ENCODE measurements at places on chromosomes 7 and 10.

DNA sequence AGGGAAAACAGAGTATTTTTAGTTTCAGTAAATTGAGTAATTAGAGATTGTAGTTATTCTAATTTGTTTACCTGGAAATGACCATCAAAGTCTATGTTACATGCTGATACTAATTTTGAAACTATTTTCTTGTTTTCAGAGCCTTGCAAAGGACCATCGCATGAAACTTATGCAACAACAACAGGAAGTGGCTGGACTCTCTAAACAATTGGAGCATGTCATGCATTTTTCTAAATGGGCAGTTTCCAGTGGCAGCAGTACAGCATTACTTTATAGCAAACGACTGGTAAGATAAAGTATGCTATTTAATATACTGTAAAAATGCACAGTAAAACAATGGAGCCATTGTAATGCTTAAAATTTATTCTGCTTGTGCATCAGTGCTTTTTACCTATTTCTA, 78.5 kb downstream of the TRIM24 start:
- DNase-seq, result no peak

GRCh38 chr7:16740996-16741395, 12.6 kb upstream of the TSPAN13 start:
- DNase-seq, result no peak

GRCh38 chr7:44269417-44269816, 56.0 kb downstream of the CAMK2B start:
- no peak for DNase-seq

DNA sequence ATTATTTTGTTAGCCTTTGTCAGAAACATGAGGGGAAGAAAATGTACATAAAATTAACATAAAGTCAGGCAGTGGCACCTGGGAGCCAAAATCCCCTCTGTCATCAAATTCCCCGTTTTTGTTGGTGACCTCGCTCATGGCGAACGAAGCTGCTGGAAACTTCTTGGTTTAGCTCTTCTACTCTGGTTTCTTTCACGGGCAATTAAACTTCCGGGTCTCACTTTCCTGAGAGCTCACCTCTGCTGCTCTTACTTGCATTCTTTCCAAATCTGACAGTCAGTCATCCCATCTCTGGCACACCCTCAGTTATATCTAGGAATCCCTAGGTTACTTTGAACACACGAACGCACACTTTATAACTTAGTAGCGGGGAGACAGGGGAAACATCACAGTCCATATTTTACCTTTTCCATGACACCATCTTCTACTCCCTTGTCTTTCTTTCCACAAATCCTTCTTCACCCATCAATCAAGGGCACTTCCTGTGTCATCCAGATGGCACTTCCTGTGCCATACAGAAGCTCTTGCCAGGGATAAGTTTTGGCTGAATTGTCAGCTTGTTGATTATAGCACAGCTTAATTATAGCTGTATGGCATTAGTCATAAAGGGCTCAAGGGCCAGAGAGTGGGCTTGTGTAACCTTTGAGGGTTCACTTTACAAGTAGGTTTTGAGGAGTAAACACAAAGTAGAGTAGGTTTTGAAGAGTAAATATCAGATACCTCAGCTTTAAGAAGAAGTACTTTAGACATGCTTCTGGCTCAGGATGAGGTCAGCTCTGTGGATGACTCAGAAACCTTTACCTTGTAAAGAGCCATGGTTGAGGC, 105.1 kb downstream of the GATA3 start:
- DNase-seq, result no peak

DNA sequence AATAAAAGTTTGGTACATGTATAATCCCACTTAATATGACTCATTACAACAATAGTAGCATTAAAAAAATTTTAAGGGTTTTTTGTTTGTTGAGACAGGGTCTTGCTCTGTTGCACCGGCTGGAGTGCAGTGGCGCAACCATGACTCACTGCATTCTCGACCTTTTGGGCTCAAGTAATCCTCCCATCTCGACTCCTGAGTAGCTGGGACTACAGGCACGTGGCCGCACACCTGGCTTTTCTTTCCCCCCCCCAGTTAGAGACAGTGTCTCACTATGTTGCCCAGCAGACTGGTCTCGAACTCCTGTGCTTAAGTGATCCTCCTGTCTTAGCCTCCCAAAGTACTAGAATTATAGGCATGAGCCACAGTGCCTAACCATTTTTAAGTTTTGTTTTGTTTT, 40.7 kb downstream of the KMT2C start:
- no peak for DNase-seq

DNA sequence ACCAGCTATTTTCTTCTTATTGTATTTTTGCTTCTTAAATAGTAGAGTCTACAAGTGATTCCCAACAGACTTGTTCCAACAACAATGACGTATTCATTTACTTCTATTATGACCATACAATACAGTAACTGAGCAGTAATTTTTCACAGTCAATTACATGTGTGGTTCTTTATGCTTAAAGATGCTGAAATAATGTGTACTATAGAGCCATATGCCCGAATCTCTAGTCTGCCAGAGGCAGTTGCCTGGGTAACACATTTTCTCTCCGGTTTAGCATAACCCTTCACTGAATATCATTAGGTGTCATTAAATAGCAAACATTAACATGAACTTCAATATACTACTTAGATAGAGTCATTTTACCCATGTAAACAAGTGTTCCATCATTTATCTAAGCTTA, 75.0 kb downstream of the SLC25A13 start:
- no peak for DNase-seq

GRCh38 chr7:40000734-40001315, 50.8 kb downstream of the CDK13 start:
- DNase-seq, result no peak

GRCh38 chr10:14569274-14570060, 205.2 kb downstream of the FAM107B start:
- DNase-seq, result no peak

GRCh38 chr10:60810437-60811182, 32.3 kb downstream of the CDK1 start:
- DNase-seq, result no peak

DNA sequence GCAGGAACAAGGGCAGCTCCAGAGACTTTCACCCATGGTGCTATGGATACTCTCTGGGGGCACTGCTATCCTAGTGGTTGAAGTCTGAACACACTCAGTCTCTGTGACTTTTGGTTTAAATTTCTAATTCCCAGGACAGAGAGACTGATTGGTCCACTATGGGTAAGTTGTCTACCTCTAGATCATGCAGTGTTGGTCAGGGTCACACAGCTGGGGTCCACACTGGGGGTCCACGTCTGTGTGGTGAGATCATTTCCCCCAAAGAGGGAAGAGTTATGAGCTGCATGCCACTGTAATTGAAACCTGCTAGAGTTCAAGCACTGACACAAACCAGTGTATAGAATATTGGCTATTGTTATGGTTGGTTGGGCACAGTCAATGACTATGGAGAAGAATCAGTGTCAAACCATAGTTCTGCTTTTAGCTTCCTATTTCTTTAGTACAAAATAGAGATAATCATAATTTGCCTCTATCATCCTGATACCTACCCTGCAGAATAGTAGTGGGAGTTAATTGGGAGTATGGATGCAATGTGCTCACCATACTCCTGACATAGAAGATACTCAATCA, 101.6 kb downstream of the PRTFDC1 start:
- no peak for DNase-seq

- DNase-seq, result no peak
Observed at GRCh38 chr7:55570939-55571338, 1.4 kb downstream of the VOPP1 start.

GRCh38 chr7:130490311-130490791, 1.5 kb upstream of the MEST start:
- no peak for DNase-seq

DNA sequence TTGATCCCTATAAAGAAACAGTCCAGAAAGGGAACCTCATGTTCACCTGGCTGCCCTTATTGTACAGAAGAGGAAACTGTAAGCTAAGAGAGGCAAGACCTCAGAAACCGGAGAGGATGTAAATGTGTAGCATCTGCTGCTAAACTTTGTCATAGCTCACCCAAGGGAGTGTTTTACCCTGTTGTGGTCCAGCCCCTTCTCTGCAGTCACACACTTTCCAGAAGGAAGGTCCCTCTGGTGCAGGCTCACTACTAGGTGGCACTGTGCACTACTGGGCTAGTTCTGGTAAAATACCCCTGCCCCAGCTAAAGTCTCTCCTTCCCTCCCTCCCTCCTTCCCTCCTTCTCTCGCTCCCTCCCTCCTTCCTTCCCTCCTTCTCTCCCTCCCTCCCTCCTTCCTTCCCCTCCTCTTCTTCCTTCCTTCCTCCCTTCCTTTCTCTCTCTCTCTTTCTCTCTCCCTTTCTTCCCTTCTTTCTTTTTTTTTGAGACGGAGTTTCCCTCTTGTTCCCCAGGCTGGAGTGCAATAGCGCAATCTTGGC, 42.5 kb upstream of the LCOR start:
- DNase-seq, result no peak

DNA sequence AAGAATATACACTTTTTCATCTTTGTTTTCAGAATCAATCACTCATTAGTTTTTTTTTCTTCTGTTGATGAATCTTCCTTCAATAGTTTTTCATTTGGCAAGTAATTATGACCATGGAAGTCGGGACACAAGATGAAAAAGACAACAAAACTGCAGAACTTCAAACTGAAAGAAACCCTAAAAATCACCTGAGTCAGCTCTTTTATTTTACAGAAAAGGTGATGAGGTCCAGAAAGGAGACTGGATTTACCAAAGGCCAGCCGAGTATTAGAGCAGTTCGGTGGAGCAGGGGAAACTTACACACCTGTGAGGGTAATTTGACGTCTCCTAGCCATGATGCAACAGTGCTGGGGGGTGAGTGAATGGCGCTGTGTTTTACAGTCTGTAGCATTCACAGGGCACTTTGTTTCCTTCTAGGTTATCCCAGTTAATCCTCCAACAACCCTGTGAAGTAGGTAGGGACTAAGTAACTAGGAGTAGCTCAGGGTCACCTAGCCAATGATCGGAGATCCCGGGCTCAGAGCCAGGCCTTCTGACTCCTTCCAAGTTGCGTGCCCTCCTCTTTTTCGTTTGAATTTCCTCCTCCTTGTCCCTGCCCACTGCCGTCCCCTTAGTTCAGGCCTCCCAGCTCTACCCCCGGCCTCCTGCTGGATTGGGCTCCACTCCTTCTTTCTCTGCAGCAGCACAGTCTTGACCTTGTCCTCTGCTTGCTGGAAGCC, 14.0 kb downstream of the RBM20 start:
- DNase-seq, result no peak

DNA sequence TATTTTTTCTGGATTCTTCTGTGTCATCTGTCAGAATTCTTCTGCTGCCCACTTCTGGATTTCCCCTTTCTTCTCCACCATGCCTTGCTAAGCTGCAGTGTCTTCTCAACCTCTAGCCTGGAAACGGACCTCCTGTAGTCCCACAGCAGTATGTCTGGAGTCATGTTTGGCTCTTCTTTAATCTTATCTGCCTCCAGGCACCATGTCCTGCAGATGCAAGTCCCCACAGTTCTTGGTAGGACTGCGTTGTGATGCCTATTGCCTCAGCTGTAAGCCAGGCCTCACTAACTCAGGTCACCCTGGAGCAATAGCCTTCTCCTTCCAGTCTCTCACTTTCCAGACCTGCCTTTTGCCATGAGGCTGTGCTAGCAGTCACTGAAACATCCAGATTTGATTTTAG, 268.3 kb downstream of the POM121L12 start:
- no peak for DNase-seq

GRCh38 chr10:77768039-77768438, 130.4 kb upstream of the KCNMA1 start:
- no peak for DNase-seq

DNA sequence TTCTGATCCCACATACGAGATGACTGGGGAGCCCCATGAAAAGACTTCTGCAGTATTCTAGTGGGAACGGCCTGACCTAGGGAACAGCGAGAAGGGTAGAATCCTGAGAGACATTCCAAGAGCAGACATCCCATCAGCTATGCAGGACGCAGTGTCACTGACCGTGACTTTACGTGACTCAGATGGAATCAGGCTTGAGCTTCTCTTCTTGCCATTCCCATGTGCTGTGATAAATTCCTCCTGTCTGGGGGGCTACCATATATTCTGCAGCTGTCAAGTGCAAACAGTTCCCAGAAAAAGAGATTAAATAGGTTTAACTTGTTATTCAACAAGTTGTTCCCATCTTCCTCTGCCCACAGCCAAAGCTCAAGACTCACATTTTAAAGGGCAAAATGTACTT, 73.1 kb upstream of the PDE1C start:
- DNase-seq, result no peak

DNA sequence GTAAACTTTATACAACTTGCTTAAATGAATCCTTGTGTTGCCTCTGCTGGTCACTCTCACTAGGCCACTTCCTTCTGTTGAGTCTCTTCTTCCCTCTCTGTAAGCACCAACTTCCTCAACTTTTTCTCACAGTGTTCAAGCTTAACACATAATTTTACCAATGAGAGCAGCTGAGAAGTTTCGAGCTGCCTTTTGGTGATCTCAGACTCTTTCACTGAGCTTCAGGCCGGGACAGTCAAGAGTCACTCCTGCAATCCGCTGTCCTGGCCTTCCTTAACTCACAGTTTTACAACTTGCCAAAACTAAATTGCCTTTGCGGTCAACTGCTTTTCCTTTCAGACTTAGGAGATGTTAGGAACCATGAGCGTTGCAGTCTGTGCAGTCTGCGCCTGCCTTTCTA, 47.4 kb downstream of the PRPF18 start:
- DNase-seq, result no peak

Data from NCI-H2029 treated with DMSO at 0.1 percent for 48 hours (cell line).